ENCODE measurements at places on chromosomes 12 and 14.

DNA sequence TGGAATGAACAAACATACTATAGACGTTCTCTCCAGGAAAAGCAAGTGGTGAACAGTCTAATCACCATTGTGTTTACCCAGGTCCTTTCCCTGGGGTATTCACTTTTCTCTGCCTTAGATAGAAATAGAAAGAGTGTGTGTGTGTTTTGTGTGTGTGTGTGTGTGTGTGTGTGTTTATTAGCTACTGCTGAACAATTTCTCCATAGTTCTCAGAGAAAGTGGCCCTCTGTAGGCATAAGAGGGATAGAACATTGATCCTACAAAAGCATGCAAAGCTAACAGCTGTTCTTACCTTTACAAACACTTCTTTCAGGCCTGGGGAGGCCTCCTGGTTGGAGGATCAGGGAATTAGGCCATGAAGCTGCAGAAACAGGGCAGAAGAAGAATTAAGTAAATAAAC, 665.7 kb upstream of the TBX3 start:
- no peak for DNase-seq

DNA sequence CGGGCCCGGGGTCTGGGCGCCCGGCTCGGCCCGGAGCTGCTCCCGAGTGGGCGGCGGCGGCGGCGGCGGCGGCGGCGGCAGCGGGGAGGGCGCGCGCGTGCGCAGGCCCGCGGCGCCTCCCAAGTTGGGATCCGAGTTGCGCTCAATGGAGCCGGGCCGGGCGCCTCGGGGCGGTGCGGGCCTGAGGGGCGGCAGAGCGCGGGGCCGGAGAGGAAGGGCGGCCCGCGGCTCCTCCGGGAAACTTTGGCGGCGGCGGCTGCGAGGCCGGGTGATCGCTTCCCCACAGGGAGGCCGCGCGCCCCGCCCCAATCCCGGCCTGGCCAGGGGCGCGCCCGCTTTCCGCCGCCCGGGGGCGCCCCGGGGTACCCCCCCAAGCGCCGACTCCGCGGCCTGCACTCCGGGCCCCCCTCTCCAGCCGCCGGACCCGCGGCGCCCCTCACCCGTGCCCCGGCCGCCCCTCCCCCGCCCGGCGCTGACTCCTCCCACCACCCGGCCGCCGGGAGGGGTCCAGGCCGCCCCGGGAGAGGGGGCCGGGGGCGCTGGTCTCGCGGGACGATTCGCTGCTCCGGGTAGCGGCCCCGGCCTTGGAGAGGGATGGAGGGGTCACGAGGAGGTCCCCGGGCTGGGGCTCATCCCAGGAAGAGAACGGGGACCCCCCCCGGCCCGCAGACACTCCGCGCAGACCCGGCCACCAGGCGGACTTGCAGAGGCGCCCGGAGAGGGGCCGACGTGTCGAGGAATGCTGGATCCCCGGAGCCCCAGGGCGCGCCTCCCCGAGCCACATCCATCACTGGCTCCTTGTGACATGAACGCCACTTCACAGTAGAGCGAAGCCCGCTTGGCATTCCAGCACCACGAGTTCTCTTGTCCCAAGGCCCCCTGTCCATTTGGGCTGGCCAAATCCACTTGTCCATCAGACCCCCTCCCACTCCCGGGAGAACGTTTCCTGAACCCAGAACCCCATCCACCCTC, at the start of gene RILPL1:
Gene RILPL1, minus strand, starts transcription at position 48 of the 972 bp plus-strand sequence. CDS start 237 bp downstream, outside the sequence.
- DNase-seq, result peak; percentile 67

DNA sequence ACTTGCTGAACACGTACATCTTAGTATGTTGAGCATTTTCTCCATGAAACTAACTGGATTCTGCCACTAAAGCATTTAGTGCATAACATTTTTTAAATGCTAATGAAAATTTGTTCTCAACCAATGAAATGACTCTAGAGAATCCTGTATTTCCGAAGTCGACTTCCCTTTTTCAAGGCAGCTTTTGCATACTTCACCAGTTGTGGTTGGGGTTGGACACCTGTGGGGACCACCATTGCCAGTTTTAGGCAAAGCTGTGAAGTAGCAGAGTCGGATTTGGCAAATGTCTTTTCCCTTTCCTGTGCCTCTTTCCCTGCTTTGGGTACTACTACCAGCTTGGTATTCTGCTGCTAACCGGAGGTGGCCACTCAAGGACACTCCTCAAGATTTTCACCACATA, 349.2 kb downstream of the BCAT1 start:
- DNase-seq, result no peak

DNA sequence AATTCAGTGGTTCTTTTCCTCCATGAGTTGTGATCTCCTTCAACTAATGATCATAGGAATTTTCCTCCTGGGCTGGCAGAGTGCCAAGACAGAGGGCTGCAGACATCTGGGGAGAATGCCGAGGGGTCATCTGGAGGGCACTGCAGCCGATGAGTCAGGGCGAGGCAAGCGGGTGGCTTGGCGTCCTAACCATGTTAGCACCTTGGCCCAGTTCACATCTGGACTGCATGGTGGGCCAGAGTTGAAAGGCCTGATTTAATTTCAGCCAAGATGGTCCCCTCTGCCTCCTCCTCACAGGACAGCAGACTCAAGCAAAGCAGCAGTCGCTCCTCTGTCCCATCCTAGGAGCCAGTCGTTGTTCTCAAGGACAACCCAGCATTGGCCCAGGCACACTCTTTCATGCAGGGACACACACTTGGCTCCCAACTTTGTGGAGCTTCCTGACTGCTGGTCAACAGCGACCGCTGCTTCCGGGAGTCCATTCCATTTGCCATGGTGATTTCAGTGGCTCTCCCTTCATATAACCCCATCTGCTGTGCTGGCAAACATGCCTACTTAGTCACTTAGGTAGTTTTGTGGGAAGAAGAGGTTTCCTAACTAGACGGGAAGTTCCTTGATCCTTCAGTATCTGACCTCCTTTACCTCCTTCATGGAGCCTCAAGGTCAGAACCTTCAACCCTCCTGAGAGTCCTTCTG, 161.8 kb downstream of the TTC8 start:
- DNase-seq, result peak; percentile 64

DNA sequence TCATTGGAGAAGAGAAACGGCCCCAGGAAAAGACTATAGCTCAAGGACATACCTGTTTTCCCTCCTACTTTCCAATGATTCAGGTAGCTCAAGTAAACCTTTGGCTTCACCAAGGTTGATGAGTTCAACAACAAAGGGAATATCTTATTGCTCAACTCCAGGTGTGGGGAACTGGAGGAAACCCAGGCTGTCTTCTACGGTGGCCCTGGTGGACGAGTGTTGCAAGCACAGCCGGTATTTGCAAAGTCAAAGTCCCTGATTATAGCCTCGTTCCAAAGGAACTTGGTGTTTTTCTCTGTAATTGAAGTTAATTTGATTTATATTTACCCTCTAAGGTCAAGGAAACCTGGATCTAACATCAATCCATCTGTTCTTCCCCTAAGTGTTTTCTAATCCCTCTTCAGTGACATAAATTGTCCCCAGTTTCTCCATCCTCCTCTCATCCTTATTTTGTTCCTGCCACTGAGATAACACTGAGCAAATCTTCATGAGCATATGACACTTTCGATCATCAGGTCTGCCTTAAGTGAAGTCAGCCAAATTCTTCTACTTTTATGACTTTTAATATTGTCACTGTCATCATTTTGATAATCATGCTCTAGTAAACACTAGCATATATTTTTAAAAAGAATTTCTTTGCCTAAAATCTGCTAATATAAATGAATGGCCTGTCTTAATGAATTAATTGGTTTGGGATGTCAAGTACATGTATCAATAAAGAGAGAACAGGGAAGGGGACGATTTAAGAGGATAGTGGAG, 174.6 kb upstream of the TBX3 start:
- DNase-seq, result no peak

DNA sequence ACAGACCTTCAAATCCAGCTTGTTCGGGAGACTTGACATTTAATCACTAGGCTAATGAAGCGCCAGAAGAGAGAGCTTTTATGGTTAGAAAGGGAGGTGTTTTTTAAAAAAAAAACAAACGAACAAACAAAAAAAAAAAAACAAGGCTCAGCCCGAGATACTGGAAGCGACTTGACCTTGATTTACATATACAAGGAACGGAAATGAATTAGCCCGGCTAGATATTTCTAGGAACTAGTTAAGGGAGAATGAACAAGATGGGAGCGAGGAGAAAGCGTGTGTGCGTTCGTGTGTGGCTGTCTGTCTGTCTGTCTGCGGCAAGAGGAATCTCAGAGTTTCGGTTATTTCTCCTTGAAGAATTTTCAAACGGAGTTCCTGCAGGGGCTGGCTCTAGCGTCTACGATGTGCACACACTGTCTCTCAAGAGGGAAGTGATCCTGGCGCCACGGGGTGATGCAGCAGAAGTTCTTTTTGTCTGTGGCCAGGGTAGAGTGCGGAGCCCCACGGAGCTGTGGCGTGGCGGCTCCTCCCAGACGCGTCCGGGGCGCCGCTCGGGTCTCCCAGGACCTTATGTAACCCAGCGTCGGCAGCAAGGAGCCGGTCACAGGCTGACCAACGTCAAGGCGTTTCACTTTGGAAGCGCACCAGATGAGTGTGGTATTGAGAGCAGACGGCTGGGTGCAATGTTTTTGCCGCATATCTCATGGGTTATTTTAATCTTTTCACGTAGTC, 18.8 kb downstream of the SOCS2 start:
- DNase-seq, result peak; percentile 70

GRCh38 chr14:51715742-51716141, 64.0 kb downstream of the FRMD6 start:
- DNase-seq, result no peak
